ENCODE measurements at places on chromosomes 5 and 9. TPM values are rescaled to one million over a fixed set of nuclear protein-coding genes. Genes with fewer than 3 reads are reported as not detected.
A peak's percentile ranks its signal among the peaks of the same experiment; 100 is the strongest.

GRCh38 chr5:165127941-165128340 is 1622.5 kb downstream of the MAT2B start:
- DNase-seq, result no peak

GRCh38 chr5:14773588-14773987 is 98.0 kb downstream of the ANKH start:
- no peak for DNase-seq

- no peak for DNase-seq
Measured at GRCh38 chr9:37967014-37967760, 63.3 kb upstream of the SLC25A51 start.

The ROPN1L gene
- total RNA-seq, result 1.2 TPM

DNA sequence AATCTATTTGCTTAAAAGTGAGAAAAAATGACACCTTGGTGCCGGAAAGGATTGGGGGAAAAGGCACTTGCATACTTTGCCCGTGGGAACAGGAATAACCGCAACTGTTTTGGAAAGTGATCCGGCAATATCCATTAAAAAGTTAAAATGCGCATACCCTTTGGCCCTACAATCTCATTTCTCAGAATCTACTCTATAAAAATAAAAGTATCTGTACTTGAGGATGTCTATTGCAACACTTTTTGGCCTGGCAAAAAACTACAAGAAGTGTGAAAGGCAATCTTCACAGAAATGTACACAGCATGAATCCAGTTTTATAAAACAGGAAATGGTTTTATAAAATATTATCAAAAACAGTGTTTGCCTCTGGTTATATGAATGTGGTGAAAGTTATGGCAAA is 58.3 kb upstream of the NFIL3 start:
- no peak for DNase-seq

DNA sequence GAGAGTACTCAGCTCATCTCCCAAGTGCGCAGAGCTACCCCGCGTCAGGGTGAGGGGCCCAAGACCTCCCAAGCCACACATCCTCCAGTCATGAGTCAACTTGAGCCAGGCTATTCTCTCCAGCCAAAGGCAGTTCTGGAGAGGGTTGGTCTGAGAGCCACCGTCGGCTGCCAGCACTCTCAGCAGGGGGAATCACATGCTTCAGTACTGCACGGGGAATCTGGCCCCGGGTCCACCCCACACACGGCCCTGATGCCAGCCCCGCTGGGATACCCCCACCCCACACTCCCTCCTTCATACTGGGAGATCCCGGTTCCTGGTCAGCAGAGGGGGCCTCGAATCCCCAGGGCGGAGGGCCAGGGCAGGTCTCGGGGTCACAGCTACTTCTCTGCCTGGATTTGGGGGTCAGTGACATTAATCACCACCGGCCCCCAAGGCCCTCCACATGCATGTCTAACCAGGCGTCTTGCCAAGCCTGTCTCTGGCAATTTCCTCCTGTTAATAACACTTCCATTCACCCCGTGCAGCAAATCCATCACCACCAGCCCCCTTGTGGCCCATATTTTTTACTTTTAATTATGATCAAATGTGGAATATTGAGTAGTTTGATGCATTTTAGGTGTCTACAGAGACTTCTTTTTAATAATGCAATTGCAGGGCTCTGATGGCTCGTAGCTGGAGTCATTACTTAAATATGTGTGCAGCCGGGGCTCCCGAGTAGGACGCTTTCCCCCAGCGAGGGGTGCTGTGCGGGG is 102.9 kb upstream of the PPP1R26 start:
- no peak for DNase-seq

- no peak for DNase-seq
Measured at GRCh38 chr5:82418608-82418950, 140.4 kb upstream of the RPS23 start.

GRCh38 chr5:78895616-78896015 is 89.5 kb downstream of the ARSB start:
- no peak for DNase-seq

DNA sequence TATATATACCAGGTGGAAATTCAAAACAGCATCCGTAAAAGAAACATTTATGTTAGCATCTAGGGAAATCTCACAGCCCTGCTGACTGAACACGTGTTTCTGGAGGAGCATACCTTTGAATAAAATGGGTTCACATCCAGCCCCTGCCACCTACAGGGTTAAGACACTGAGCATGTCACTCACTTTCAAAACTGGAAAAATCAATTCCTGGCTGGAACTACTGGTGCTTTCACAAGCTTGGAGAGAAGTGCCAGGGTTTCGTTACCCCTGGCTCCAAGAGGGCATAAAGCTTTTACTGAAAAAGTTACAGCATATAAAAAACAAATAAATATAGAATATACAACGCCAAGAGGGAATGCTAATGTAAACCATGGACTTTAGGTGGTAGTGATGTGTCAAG is 48.0 kb downstream of the SERINC5 start:
- no peak for DNase-seq

GRCh38 chr5:124444147-124444775 is 302.2 kb downstream of the ZNF608 start:
- DNase-seq, result no peak

The NNT gene
- 64.6 TPM for total RNA-seq

GRCh38 chr5:132099076-132099748 is 25.6 kb downstream of the CSF2 start:
- DNase-seq, result peak; percentile 64

DNA sequence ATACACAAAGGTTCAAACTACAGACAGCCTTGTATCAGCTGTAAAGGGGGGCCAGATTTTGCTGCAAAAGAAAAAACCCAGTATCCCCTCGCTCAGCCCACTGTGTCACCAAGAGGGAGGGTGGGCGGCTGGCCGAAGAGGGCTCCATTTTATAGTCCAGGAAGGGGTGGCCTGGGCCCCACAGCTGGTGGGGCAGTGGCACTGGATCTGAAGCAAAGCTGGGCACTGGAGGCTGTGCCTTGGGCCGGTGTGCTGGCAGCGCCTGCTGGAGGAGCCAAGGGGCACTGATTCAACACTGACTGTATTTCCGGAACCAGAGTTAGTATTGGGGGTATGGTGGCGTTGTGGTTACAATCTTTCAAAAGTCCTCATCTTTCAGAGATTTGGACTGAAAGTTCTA is 9.1 kb downstream of the BRD3 start:
- DNase-seq, result no peak

The CA9 gene
- total RNA-seq, result not detected

The SPINK7 gene
- total RNA-seq, result not detected

DNA sequence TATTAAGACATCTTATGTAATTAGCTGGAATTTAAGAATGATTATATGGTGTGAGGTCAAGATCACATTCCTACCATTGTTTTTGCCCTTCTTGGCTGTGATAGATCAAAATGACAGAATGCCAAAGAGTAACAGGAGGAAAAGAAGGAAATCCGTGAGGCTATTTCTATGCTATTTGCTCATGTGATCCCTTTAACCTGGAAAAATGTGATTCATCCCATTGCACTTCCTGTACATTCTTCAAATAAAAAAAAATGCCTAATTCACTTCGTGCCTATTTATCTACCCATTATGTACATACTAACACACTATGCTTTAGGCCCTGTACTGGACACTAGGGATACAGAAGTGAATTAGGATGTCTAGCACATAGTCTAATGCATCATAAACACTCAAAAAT is 154.1 kb upstream of the PAPPA start:
- DNase-seq, result no peak

DNA sequence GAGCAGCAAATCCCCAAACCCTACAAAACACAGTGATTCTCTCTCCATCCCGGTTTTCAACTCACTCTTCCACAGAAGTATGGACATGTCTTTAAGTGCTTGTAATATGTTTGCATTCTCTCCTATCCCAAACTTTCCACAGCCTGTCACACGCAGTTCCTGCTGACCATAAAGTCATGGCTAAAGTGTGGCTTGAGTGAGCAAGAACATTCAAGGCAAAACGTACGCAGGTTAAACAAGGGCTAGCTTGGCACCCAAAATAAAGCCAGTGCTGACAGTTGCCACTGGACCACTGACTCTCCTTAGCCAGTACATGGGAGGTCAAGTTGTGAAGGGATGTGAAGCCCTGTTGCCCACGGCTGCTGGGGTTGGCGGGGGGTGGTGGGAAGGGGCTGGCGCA is 211.1 kb upstream of the IRX1 start:
- DNase-seq, result no peak

The SURF4 gene
- 114 TPM for total RNA-seq

- DNase-seq, result no peak
Measured at GRCh38 chr5:10454591-10455276, 13.1 kb downstream of the ROPN1L start.

GRCh38 chr5:96968074-96968473 is 32.2 kb downstream of the LNPEP start:
- DNase-seq, result no peak

- no peak for DNase-seq
Measured at GRCh38 chr5:135266303-135266635, 132.8 kb downstream of the MACROH2A1 start.

The CENPK gene
- 32.0 TPM for total RNA-seq

GRCh38 chr9:35688558-35689541 is 875 bp downstream of the TPM2 start:
- DNase-seq, result no peak

GRCh38 chr9:27393054-27393846 is 96.3 kb upstream of the EQTN start:
- no peak for DNase-seq

DNA sequence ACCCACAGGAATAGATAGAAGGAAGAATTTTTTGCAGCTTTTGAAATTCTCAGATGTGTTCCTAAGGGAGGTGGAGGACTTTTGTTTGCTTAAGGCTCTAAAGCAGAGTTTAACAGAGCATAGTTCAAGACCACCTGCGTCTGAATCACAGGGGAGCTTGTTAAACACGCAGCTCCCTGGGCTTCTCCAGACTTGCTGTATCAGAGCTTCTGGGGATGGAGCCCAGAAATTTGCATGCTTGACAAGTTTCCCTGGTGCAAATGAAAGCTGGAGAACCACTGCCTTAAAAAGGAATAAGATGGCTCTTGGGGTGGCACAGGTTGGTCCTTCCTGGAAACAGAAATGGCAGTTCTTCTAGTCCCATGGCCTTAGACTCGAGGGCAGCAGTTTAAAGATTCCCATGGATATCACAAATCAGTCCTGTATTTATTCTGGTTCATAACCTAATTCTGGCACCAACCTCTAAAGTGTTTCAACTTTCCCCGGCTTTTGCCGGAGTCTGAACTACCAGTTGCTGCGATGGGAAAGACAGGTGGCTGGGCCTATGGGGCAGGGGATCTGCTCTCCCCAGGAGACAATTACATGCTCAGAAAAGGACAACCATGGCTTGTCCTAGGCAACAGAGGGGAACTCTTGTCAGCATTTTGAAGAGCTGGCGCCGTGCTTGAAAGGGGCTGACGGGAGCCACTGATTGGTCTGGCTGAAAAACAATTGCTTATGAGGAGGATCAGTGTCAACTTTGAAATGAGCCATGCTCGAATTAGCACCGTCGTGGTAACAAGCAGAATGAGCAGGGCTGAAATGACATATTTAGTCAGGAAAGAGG is 599.6 kb downstream of the CCDC171 start:
- DNase-seq, result no peak

The TMEM232 gene
- total RNA-seq, result 0.66 TPM

The DHX29 gene
- 19.3 TPM for total RNA-seq

DNA sequence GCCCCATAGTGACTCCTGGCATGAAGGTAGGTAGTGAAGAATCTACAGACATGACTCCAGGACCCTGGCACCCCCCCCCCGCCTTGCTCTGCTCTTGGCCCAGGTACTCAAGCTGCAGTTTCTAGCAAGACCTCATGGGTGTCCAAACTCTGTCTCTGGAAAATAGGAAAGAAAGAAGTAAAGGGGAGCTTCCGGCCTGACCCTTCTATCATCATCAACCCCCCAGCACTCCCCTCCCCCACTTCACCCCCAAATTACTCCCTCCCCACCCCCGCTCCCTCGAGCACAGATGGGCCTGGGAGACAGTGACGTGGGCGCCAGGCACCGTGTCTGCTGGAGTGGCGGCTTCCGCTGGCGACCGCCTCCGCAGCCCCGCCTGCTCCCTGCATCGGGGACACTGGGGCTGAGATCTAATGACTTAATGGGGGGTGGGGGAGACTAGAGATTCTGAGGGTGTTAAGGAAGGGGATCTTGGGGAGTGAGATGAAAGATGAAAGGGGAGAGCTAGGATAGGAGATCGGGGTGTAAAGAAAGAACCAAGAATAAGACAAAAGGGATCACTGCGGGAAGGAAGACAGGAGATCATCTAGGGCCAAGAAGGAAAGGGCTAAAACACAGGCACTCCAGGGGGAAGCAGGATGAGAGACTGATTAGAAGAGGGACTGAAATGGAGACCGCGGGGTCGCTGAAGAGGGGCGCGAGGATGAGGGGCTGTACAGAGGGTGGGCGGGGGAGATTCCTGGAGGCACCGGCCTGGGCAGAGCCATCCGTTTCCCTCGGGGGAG is 1.1 kb upstream of the DNAJB5 start:
- DNase-seq, result no peak

DNA sequence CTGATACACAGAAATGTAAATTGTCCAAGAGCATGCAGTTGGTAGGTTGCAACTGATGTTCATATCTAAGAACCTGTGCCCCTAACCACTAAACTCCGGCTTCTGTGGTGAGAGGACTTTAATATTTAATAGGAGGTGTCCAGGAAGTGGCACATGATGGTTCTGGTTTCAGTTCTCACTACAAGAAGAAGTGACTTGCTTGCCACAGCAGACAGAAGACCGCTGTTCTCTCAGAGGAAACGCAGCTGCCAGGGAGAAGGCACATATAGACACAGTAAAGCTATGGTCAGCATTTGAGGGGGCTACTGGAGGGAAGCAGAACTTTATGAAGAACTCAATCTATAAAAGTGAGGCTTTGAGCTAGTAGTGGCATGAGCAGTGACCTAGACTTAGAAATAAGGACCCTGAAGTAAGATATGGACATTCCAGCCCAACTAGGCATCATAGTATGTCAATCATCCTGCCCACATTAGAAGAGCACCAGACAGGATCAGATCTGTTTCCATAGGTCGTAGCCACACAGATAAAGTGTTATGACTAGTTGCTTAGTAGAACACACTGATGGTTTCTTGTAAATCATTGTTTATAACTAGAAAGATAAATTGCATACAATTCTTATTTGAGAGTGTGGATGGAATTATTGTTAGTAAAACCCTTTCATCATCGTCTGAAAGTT is 36.4 kb upstream of the DAB2 start:
- DNase-seq, result peak; percentile 34

DNA sequence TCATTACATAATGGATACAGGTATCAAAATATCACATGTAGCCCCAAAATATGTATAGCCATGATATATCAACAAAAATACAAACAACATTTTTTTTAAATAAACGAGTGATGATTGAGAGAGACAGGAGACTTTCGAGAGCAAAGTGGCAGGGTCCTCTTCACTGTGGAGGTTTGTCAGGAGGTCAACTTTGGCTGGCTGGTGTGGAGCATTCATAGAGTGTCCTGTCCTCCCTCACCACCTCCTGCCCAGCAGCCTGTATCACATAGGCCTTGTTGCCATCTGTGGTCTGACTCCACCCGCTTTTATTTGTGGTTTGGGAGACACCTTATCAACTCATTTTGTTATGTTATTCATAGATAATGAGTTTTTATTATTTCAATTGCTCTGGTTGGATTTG is 206.9 kb downstream of the SYK start:
- DNase-seq, result no peak

DNA sequence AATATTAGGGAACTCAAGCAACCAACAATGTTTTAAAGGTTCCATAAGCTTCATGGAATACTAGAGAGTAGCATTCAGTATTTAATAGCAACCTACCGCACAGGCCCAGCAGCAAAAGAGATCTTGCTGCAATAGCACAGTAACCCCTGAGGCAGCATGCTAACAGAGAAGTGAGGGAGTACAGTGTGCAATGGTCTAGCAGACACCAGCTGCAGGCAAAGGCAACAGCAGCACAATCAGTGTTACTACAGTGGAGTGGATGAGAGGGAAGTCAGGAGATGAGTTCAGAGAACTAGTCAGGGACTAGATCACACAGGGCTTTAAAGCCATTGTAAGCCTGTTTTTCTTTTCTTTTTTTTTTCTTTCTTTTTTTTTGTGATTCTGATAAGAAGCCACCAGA is 2.8 kb downstream of the TICAM2 start:
- DNase-seq, result no peak

Data from natural killer cell (primary cell).